ENCODE measurements at places on chromosomes 13 and 19.

- DNase-seq = no peak
Observed at GRCh38 chr19:41218615-41219507, at the start of gene AXL. TSS of gene AXL (plus strand) at chr19:41219223. CDS start at chr19:41219393, 170 bp downstream.

GRCh38 chr13:23986619-23987018 lies 89.3 kb upstream of the C1QTNF9B start:
- DNase-seq = no peak

- DNase-seq = no peak
Observed at GRCh38 chr13:33696530-33696929, 121.4 kb upstream of the RFC3 start.

GRCh38 chr19:4338441-4339355 lies at the start of gene STAP2:
TSS of gene STAP2 (minus strand) at chr19:4338827. CDS start at chr19:4338753, 74 bp downstream.
- DNase-seq = no peak

DNA sequence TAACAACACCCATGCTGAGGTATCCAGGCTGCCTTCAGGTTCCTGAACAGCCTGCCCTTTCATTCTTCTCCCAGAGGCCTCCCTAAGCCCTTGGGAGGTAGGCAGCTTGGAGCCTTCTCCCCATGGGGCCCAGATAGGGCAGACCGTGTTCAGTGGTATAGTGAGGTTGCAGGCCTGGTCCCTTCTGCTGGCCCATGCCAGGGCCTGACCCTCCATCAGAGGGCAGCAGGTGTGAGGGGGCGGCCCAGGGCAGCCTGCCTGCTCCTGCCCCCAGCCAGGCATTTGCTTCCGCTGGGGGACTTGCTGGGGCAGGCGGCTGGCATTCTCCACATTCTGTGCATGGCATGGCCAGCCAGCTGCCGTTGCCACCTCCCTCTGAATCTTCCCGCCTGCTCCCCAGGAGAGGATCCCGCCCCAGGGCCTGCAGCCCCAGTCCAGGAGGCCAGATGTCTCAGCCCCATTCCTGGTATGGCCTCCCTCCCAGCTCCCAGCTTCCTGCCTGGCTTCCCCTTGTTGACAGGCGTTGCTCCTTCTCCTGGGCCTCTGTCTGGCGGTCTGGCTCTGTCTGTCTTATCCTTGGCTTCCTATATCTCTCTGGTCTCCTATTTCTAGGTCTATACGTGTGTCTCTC lies 8.9 kb downstream of the CIC start:
- no peak for DNase-seq

DNA sequence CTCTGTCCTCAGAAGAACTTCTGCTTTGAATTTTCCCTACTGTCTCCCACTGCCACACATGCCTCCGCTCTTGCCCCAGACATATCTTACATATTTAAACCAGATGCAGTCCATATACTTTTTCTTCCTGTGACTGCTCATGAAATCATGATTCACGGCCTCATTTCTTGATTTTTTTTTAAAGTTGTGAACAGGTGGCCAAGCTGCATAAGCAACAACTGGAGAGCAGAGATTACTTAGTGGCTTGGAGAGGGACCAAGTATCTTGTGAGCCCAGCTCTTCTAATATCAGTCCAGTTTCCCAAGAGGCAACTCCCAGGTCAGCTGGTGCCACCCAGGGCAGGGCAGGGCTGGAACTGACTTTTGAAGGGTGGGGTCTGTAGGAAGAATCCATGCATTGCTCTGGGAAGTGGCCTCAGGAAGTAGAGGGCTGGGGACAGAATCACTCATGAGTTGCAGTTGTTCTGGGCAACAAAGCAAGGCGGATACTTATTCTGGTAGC lies 152.4 kb downstream of the LMO7 start:
- no peak for DNase-seq

- DNase-seq = no peak
Observed at GRCh38 chr19:13165162-13165997, 15.2 kb downstream of the IER2 start.

- no peak for DNase-seq
Observed at GRCh38 chr13:20073775-20074174, 87.1 kb downstream of the GJA3 start.

GRCh38 chr13:46855166-46855565 lies 41.7 kb downstream of the HTR2A start:
- no peak for DNase-seq

GRCh38 chr19:19329126-19329525 lies 8.5 kb downstream of the MAU2 start:
- no peak for DNase-seq

DNA sequence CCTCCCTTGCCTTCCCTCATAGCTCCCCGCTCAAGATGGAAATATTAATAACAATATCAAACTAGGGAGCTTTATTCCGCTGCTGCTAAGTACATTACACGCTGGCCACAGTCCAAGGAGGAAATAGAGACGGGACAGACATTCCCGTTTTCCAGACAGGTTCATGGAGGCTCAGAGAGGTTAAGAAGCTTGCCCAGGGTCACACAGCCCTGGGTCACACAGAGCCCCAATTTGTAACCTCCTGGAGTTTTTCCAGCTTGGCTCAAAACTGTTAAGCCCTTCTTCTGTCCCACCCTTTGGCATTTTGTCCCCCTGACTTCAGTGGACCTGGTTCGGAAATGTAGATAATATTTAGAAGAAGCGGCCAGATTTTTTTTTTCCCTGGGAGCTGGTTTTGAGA lies 2.0 kb downstream of the BICRA start:
- DNase-seq = no peak

GRCh38 chr19:53882391-53883050 lies 524 bp downstream of the PRKCG start:
- no peak for DNase-seq

DNA sequence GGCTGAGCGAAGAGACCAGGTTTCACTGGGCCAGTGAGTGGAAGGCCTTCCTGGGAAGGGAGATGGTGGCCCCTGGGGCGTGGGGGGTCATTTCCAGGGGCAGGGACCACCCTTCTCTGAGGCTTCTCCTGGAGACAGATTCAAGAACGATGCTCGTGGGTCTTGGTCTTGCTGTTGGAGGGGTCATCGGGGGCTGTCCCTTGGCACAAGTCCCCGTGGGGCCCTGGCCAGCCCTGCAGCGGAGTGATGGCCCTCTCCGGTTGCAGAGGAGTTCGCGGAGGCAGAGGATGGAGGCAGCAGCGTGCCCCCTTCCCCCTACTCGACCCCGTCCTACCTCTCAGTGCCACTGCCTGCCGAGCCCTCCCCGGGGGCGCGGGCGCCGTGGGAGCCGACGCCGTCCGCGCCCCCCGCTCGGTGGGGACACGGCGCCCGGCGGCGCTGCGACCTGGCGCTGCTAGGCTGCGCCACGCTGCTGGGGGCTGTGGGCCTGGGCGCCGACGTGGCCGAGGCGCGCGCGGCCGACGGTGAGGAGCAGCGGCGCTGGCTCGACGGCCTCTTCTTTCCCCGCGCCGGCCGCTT lies 4.8 kb downstream of the TTC9B start:
- no peak for DNase-seq

DNA sequence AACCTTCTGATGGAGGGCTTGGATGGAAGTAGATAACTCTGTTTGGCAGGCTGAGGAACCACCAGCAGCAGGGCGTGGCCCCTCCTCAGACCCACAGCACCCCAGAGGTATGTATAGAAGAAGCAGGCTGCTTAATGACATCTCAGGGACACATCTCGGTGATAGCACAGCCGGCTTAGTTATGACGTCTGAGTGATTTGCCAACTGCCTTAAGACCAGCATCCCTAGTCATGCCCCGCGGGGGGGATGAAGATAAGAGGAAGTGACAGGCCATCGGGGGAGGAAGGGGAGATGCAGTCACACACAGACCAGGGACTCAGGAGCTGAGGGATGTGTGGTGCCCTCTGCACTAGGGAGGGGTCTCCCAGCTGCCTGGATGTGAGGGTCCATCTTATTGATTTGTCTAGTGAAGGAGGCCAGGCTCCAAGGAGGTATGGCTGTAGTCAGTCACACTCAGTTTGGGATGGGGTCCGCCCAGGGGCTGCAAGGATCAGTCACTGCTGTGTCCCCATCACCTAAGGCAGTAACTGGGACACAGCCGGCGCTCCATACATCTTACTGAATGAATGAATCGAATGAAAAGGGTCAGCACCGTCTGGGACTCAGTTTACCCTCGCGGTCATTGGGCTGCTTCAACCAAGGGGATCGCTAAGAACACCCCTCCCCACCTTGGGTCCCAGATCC lies 19.2 kb upstream of the ERCC1 start:
- no peak for DNase-seq

DNA sequence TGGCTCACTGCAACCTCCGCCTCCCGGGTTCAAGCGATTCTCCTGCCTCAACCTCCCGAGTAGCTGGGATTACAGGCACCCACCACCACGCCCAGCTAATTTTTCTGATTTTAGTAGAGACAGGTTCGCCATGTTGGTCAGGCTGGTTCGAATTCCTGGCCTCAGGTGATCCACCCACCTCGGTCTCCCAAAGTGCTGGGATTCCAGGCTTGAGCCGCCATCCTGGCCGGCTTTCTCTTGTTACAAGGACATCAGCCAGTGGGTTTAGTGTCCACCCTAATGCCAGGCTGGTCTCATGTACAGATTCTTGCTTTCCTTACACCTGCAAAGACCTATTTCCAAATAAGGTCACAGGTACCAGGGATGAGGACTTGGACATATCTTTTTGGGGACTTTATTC lies 6.8 kb downstream of the PIK3R2 start:
- no peak for DNase-seq

- DNase-seq = no peak
Observed at GRCh38 chr19:52010674-52011073, 2.7 kb upstream of the ZNF615 start.

- DNase-seq = no peak
Observed at GRCh38 chr19:8262431-8262830, 45.7 kb downstream of the CD320 start.

DNA sequence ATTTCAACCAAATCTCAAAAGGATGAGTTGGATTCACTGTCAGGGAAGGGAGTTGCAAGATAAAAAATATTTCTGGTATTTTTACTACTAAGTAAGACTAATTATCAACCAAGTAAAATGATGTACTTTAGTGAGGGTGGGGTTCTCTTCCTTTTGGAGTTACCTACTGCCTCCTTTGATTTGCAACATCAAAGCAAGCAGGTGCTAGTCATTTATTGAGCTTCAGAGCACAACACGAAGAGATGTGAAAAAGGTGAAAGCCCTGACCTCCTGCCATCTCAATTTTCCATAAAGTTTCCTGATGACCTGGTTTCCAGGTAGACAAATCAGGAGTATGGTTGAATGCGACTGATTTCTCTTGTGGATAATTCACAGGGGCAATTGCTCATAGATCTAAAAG lies 96.0 kb downstream of the CDADC1 start:
- DNase-seq = no peak

DNA sequence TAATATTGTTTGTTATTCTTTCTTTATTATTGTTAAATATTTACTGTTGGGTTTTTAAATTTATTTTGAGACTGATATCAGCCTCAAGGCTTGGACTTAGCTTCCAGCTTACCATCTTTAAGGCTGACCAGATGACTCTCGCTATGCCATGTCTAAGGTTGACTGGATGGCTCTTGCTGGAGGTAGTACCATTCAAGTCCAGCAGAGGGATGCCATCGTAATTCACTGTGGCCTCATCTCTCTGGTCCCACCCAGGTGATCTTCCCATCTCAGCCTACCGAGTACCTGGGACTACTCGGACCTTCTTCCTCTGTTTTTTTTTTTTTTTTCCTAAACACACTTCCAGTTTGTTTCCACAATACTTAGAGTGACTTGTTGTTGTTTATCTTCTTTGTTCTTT lies 41.7 kb upstream of the ZNF91 start:
- DNase-seq = no peak

GRCh38 chr19:38719761-38720558 lies 24.3 kb downstream of the CAPN12 start:
- peak; percentile 16 for DNase-seq

Measured in NCI-H1092 treated with DMSO at 0.1 percent for 48 hours (cell line).